ENCODE measurements at places on chromosomes 3 and 15.

DNA sequence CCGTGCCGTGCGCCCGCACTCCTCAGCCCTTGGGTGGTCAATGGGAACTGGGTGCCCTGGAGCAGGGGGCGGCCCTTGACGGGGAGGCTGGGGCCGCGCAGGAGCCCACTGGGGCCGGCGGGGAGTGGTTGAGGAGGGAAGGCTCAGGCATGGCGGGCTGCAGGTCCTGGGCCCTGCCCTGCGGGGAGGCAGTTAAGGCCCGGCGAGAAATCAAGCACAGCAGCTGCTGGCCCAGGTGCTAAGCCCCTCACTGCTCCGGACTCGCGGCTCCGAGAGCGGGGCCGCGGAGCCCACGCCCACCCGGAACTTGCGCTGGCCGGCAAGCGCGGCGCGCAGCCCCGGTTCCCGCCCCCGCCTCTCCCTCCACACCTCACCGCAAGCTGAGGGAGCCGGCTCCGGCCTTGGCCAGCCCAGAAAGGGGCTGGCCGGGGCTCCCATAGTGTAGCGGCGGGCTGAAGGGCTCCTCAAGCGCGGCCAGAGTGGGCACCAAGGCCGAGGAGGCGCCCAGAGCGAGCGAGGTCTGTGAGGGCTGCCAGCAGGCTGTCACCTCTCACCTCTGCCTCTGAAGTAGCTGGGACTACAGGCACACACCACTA is 7.8 kb downstream of the GP9 start:
- DNase-seq: no peak

- no peak for DNase-seq
Observed at GRCh38 chr3:128367761-128368160, 98.9 kb downstream of the DNAJB8 start.

GRCh38 chr3:125098611-125099291 is 43.0 kb upstream of the HEG1 start:
- DNase-seq: no peak

- DNase-seq: no peak
Observed at GRCh38 chr3:43015991-43016865, 37.1 kb downstream of the GASK1A start.

DNA sequence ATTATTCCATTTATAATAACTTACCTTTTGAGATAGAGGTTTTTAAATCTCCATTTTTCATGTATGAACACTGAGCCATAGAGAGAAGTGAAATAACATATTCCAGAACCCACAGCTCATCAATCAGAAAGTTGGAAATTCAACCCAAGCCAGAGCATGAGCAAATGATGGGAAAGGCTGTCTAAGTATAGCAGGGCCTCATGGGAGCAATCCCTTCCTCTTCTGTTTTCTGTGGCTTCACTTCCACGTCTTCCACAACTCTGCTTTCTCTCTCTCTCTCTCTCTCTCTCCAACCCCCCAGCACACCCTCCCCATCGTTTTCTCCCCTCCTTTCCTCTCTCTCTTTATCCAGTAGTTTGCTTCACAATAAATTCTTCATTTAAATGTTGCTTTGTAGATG is 14.8 kb upstream of the IL1RAP start:
- DNase-seq: no peak

GRCh38 chr15:59436774-59437141 is 1.2 kb upstream of the FAM81A start:
- no peak for DNase-seq

DNA sequence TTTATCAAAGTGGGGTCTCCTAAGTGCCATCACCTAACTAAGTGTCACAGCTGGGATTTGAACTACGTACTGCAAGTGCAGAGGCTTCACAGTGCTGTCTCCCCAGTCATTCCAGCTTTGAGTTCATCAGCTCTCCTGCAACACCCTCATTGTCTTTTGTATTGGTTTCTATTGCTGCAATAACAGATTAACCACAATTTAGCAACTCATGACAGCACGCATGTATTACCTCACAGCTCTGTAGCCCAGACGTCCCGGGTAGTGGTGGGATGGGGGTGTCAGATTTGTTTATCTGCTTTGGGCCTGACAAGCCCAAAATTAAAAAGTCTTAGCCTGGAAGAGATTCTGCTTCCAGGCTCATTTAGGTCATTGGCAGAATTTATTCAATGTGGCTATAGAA is 220.5 kb upstream of the LRRN1 start:
- no peak for DNase-seq

DNA sequence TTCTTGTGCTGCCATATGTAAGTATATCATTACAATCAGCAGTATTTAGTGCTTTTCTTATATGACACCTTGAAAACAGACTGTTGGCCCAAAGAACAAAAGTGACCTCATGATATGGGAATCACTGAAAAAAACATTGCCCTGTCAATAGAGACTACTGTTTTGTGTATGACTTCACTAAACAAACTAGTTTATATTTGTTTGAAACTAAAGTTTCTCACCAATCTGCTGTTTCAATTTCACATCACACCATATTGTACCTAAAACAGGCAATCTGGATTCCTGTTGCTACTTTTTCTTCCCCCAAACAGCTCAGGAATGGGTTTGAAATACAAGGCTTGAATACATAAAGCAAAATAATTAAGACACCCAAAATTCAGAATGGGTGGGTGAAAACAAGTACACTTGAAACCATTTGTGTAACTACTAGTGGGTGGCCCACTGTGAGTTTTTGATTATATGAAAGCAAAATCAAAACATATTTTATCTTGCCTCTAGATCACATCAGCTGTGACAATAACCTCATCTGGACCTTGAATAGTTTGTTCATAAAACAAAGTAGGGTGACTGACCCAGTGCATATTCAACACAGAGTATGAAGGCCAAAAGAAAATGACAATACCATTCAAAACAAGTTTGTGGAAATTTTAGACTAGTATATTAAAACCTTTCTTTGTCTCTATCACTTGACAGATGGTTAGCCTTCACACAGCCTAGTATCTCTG is 5.9 kb downstream of the ZBTB20 start:
- DNase-seq: no peak

DNA sequence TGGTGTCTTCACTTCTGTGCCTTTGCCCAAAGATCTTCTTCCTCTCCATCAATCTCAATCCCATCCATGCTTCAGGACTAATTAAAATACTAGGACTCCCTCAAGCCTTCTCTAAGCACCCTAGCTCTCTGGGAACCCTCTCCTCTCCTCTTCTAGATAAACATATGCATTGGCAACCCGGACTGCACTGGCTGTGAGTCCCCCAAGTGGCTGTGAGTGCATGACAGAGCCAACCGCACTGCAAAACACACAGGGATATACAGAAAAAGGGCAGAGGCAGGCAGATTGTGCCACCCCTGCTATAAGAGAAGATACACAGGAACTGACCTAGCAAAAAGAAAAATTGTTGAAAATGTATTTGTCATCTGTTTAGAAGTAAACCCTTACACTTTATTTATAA is 457.1 kb downstream of the MFSD1 start:
- no peak for DNase-seq

DNA sequence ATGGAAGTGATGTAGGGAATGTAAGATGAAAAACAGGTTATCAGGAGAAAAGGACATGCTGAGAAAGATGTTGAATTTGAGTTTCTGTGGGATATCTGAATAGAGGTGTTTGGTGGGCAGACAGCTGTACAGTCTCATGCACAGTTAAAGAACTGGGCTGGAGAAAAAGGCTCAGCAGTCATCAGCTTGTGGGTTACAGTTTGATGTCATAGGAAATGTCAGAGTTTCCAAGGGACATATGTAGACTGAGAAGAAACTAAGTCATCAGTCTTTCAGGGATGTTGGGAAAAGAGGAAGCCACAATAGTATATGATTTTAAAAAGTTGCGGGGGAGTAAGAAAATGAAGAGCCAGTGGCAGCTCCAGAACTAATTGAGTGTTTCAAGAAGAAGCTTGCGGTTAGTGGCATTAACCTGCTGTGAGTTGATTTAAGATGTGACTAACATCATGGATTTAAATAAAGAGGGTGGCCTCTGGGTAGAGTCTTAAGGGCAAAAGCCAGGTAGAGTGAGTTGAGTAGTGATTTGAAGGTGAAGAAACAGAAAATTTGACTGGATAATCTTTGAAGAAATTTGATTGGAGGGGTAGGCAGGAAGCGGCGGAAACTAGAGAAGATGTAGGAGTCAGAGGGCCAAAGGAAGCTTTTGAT is 24.6 kb downstream of the GORASP1 start:
- no peak for DNase-seq

DNA sequence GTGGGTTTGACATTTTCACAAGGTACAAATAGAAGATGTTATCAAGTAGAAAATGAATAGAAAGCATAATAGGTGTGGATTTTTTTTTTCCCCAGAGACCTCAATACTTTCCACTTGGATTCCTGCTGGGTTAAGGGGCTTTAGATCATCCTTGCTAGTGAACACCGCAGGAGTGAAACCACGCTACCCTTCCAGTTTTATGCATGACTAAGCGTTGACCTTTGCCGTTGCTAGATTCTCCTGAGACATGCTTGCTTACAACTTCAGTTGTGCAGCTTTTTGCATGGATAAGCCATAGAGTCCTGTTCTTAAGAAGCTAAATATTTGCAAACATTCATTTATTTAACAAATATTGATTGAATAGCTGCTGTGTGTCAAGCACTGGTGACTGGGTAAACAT is 299.7 kb upstream of the LMCD1 start:
- no peak for DNase-seq

- DNase-seq: no peak
Observed at GRCh38 chr15:64713592-64713991, 61.8 kb downstream of the RBPMS2 start.

DNA sequence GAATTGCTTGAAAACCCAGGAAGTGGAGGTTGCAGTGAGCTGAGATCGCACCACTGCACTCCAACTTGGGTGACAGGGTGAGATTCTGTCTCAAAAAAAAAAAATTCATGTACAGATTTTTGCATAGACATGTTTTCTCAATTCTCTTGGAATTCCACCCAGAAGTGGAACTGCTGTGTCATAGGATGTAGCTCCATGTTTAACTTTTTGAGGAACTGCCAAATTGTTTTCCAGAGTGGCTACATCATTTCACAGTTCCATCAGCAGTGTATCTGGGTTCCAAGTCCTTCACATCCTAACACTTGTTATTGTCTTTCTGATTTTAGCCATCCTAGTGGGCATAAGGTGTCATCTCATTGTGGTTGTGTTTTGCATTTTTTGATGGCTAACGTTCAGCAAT is 9.9 kb downstream of the CAPN7 start:
- no peak for DNase-seq

- DNase-seq: no peak
Observed at GRCh38 chr3:125115640-125116039, 59.8 kb upstream of the HEG1 start.

GRCh38 chr3:12716605-12717151 is 42.4 kb downstream of the TMEM40 start:
- DNase-seq: no peak

DNA sequence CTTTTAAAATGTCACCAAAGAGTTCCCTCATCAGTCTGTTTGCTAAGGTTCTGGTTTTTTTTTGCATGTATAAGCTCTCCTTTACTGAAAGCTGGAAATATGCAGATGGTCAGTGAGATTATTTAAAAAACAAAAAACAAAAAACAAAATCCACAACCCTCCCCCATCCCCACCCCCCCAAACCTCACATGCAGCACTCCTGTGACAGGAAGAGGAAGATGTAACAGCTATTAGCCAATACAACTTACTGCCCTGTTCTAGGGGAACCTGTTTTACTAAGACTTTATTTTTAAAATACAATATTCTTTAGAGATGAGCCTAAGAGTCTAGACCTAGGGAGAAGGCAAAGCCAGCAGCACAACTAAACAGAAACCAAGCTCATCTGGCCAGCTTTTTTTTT is 39.5 kb downstream of the ANP32A start:
- DNase-seq: no peak

DNA sequence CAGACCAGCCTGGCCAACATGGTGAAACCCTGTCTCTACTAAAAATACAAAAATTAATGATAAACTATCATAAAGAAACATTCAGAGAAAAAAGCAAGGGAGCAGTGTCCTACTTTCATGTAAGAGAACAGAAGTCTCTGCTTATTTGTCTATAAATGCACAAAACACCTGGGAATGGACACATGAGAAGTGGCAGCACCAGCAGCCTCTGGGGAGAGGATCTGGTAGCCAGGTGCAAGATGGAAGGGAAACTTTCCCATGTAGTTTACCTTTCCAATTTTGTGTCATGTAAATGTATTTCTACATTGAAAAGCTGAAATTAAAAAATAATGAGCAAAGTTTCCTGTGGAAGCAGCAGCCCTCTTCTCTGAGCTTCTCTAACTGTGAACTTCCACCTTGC is 18.8 kb downstream of the SCAP start:
- DNase-seq: no peak

DNA sequence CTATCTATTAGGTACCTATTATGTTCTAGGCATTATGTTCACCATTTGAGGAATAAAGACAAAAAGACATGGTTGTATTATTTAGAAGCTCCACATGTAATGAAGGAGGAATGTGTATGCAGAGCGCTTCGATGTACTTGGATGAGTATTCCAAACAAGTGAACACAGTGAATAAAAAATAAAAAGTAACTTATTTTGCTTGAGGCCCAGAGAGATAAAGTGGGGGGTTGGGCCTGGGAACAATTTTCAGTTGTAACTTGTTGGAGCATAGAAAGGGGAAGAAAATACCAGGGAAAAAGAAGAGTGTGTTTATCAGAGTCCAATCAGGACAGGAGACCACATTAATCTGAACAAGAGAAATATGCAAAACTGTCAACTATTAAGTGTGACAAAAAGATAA is 445.7 kb upstream of the BCHE start:
- DNase-seq: no peak

- DNase-seq: peak; percentile 66
Observed at GRCh38 chr3:99859825-99860224, 42.2 kb downstream of the CMSS1 start.

DNA sequence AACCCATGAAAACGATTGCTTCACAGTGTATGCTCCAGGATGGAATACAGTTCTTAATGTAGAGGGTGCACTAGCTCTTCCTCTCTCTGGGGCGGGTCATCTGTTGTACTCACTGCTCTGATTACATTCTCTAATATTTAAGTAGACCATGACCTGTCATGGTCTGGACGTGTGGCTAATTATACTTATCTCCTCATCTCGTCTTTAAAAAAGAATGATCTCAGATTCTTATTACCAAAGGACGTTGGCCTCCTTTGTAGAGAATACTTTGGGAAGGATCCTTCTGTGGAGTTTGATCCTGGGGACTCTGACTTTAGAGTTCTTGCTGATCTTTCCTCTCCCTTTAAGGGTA is 48.4 kb upstream of the TRAK1 start:
- no peak for DNase-seq

DNA sequence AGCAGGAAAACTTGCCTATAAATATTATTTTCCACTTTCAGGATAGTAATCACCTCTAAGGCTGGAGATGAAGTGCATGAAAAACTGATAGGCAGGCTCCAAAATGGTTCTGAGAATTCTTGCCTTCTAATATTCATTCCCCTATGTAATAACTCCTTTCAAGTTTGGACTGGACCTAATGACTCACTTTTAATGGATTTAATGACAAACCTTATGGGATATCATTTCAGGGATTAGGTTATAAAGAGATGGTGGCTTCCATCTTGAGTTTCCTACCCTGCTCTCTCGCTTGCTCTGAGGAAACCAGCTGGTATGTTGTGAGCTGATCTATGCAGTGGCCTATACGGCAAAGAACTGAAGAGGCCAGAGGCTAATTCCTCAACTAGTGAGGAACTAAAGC is 192.0 kb downstream of the BCHE start:
- no peak for DNase-seq

- DNase-seq: no peak
Observed at GRCh38 chr15:99994849-99995248, 261.6 kb upstream of the LYSMD4 start.

Measured in SK-N-MC (cell line).